ENCODE measurements at places on chromosomes 11 and 22.

GRCh38 chr11:64652586-64653387 is 61.8 kb downstream of the SLC22A12 start:
- peak; percentile 58 for DNase-seq

DNA sequence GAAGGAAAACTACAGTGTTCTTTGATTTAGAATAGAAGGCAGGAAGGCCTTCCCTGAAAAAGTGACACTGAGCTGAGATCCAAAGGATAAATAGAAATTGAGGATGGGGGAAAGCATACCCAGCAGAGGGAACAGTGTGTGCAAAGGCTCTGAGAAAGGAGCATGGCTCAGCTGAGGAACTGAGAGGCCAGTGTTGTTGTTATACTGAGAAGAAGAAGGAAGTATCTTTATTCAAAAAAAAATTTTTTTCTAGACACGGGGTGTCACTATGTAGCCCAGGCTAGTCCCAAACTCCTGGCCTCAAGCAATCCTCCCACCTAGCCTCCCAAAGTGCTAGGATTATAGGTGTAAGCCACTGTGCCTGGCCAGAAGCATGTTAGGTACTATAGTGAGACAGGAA is 3.5 kb upstream of the PIK3C2A start:
- no peak for DNase-seq

DNA sequence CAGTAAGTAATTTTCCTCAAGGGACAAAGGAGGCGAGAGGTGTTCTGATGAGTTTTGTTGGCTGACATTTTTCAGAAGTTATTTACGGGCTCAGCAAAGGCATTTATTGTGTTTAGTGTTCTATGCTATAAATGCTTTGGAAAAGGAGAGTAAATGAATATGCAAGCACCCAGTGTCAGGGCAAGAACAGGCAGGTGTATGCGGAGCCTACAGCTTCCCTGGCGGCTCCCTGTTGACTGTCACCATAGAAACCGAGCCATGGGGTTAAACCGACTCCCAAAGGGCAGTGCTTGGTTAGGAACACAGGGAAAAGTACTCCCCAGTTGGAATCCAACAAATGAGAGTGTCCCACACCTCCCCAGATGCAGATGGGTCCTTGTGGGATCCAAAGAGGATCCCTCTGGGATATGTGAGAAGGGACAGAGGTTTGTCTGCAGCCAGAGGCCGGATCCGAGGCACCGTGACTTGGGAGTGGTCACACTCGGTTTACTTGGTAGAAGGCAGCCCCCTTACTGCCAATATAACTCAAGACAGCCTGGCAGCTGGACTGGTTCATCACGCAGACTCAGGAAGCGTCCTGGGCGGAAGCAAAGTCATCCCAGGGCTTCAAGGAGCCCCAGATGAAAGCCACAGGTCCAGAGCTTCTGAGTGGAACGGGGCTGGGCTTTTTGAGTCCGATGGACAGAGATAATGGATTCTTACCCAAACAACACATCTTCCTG is 329.7 kb downstream of the CTTN start:
- no peak for DNase-seq

DNA sequence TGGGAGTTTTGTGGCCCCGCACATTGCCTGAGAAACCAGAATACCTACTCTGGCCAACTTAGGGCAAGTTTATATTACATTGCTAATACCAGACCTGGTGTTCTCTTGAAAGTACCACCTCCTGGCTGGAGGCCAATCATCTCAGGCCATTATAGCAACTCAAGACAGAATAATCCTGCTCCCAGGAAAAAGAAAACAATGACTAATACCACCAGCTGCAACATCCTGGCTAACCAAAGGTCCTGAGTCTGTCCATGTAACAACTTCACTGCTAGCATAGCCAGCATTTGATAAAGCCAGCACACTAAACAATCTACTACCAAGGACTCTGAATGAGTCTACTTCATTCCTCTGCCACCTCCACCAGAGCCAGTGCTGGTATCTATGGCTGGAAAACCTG is 1298.7 kb upstream of the CNTN5 start:
- DNase-seq, result no peak
